ENCODE measurements at places on chromosomes 5 and 9. TPM values are rescaled to one million over a fixed set of nuclear protein-coding genes. Genes with fewer than 3 reads are reported as not detected.

DNA sequence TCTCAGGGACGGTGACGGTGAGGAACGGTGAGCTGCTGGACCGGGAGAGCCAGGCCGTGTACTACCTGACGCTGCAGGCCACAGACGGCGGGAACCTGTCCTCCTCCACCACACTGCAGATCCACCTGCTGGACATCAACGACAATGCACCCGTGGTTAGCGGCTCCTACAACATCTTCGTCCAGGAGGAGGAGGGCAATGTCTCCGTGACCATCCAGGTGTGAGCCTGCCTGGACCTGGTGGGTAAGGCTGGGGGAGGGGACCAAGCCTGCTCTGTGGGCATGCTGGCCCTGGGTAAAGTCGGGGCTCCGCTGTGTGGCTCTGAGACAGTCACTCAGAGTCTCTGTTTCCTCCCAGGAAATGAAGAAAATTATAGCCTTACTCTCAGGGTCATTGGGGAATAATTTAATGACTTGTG, 29.3 kb downstream of the CDHR2 start:
- H3K27ac ChIP-seq = no peak overlapping the region
- H3K36me3 ChIP-seq = no peaks in the 10 kb centered on the region
- no peak for DNase-seq
- peaks cover 3% of the 10 kb centered on the region for H3K27me3 ChIP-seq

The NPR2 gene
- 28.1 TPM for total RNA-seq

GRCh38 chr5:20974426-20974825, 986.4 kb upstream of the CDH18 start:
- no peaks in the 10 kb centered on the region for H3K36me3 ChIP-seq
- no peak overlapping the region for H3K27ac ChIP-seq
- H3K27me3 ChIP-seq = peaks cover 5% of the 10 kb centered on the region
- H3K4me3 ChIP-seq = no peak overlapping the region
- no peak for DNase-seq

- peaks cover 58% of the 10 kb centered on the region for H3K4me1 ChIP-seq
- H3K4me3 ChIP-seq = no peak overlapping the region
- DNase-seq = no peak
- peaks cover 58% of the 10 kb centered on the region for H3K36me3 ChIP-seq
- no peaks in the 10 kb centered on the region for H3K27me3 ChIP-seq
Observed at GRCh38 chr9:87515588-87516221, 18.0 kb downstream of the DAPK1 start.

DNA sequence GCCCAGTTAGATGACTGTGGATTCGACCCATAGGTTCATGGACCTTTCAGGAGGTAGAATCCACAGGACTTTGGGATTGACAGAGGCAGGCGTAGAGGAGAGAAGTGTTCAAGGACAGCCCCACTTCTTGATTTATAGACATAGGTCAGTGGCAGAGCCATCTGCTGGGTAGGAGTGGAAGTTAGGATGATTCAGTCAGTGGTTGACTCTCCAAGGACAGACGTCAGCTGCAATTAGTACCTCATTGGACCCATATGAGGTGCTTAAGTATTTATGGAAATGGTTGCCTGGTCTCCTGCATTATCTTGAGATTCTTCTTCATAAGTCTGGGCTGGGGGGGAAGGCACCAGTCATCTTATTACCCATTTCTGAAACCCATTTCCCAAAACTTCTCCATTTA, 70.9 kb downstream of the SH3RF2 start:
- H3K4me1 ChIP-seq = peaks cover 4% of the 10 kb centered on the region
- no peak for DNase-seq
- H3K36me3 ChIP-seq = no peaks in the 10 kb centered on the region
- no peaks in the 10 kb centered on the region for H3K27me3 ChIP-seq
- H3K4me3 ChIP-seq = no peak overlapping the region
- H3K27ac ChIP-seq = no peak overlapping the region

- no peaks in the 10 kb centered on the region for H3K36me3 ChIP-seq
- H3K4me3 ChIP-seq = peak overlapping the region; percentile 30
- peaks cover 3% of the 10 kb centered on the region for H3K27me3 ChIP-seq
- DNase-seq = no peak
Observed at GRCh38 chr5:178115136-178115813, 1.9 kb downstream of the N4BP3 start.

- H3K27me3 ChIP-seq = peaks cover 34% of the 10 kb centered on the region
- H3K4me3 ChIP-seq = no peak overlapping the region
- H3K4me1 ChIP-seq = no peaks in the 10 kb centered on the region
- H3K36me3 ChIP-seq = no peaks in the 10 kb centered on the region
Observed at GRCh38 chr9:97514531-97514930, 13.1 kb downstream of the TMOD1 start.

DNA sequence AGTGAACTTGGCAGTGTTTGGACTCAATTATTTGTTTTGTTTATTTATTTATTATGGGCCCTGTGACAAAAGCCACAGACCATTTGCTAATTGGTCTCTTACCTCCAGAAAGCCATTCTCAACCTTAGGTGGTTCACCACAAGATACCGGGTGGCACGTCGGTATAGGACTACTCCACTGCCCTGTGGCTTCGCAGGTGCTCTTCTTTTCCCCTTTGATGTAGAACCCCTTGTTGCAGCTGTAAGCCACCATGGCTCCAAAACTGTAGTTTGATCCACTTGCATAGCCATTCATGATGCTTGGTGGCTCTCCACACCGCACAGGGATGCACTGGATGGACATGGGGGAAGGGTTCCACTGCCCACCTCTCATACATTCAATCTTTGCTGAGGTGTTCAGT, 73.3 kb upstream of the TXNDC8 start:
- peaks cover 13% of the 10 kb centered on the region for H3K27me3 ChIP-seq
- no peak overlapping the region for H3K27ac ChIP-seq
- no peak for DNase-seq

GRCh38 chr9:94952565-94953373, 226.3 kb downstream of the AOPEP start:
- H3K36me3 ChIP-seq = peaks cover 31% of the 10 kb centered on the region
- peaks cover 50% of the 10 kb centered on the region for H3K4me1 ChIP-seq
- DNase-seq = no peak
- no peak overlapping the region for H3K4me3 ChIP-seq
- no peak overlapping the region for H3K27ac ChIP-seq
- no peaks in the 10 kb centered on the region for H3K27me3 ChIP-seq

GRCh38 chr5:67082941-67083340, 113.7 kb downstream of the CD180 start:
- no peaks in the 10 kb centered on the region for H3K27me3 ChIP-seq
- H3K27ac ChIP-seq = no peak overlapping the region
- no peaks in the 10 kb centered on the region for H3K36me3 ChIP-seq
- DNase-seq = no peak
- H3K4me3 ChIP-seq = no peak overlapping the region

The UNC5A gene
- not detected for total RNA-seq

DNA sequence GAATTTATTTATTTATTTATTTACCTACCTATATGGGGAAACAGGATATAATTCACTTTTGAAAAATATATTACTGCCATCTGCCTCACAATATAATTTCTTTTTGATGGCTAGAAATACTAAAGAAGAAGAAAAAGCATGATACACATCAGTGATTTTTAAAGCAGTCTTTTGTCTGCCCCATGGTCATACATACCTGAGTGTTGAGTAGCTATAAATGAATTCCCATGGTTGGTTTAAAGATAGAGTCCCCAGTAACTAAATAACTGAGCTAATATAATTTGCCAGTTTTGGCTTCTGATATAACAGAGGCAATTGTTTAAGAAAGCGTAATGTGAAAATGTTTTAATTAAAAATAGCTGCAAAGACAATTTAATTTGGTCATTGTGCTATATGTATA, 447.8 kb downstream of the PDE4D start:
- no peak overlapping the region for H3K27ac ChIP-seq
- H3K27me3 ChIP-seq = no peaks in the 10 kb centered on the region
- H3K4me1 ChIP-seq = no peaks in the 10 kb centered on the region
- no peak for DNase-seq
- H3K4me3 ChIP-seq = no peak overlapping the region

GRCh38 chr5:138647261-138647788, 72.1 kb upstream of the HSPA9 start:
- no peak for DNase-seq
- H3K36me3 ChIP-seq = no peaks in the 10 kb centered on the region
- no peak overlapping the region for H3K27ac ChIP-seq
- H3K27me3 ChIP-seq = no peaks in the 10 kb centered on the region
- H3K4me3 ChIP-seq = no peak overlapping the region

DNA sequence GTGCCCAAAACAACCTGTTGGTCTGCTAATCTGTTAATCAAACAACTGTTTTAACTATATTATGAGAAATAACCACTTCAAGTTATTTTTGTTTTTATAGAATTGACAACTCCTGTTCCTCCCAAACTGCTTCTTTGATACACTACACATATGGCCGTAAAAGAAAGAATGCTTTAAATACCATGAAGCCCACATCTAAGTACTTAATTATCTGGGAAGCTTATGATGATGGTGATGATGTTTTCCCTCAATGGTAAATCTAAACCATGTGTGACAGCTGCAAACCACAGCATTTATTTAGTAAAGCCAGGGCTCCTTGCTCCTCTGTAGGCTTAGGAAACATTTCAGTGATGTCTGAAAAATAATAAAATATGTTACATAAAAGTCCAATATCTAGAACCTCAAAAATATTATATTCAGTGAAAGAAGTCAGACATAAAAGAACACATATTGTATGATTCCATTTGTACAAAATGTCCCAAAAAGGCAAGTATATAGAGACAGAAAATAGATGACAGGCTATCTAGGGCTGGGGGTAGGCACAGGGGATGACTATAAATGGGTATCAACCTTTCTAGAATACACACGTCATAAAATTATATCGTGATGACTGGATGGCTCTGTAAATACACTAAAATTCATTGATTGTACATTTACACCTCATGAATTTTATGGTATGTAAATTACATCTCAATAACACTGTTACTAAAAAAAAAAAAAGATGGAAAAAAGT, 154.1 kb downstream of the EFNA5 start:
- H3K27ac ChIP-seq = no peak overlapping the region
- no peak for DNase-seq
- H3K36me3 ChIP-seq = peaks cover 2% of the 10 kb centered on the region
- no peak overlapping the region for H3K4me3 ChIP-seq
- no peaks in the 10 kb centered on the region for H3K27me3 ChIP-seq

DNA sequence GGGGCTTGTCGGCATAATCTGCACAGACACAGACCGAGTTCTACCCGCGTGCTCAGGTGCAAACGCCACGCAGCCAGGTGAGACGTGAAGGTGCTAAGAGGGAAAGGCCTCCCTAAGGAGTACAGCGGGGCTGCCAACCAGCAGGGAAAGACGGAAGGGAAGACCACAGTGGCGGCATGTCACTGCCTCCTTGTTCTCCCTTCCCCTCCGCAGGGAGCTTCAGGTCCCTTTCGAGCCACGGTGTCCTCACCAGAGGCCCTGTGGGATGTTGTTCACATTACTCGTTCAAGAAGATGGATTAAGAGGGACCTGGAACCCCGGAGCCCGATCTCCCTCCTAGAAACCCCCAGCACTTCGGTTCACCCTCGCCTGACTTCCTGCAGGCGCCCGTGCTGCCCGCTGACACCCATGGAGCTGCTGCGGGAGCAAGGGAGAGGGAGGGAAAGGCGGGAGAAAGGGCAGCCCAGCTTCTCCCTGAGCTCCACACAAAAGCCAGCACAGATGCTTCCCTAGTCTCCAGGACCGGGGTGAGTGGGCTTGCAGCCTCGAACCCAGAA, 686 bp downstream of the BRD9 start:
- H3K4me1 ChIP-seq = peaks cover 33% of the 10 kb centered on the region
- peaks cover 17% of the 10 kb centered on the region for H3K36me3 ChIP-seq
- peak overlapping the region; percentile 89 for H3K4me3 ChIP-seq
- no peak for DNase-seq

DNA sequence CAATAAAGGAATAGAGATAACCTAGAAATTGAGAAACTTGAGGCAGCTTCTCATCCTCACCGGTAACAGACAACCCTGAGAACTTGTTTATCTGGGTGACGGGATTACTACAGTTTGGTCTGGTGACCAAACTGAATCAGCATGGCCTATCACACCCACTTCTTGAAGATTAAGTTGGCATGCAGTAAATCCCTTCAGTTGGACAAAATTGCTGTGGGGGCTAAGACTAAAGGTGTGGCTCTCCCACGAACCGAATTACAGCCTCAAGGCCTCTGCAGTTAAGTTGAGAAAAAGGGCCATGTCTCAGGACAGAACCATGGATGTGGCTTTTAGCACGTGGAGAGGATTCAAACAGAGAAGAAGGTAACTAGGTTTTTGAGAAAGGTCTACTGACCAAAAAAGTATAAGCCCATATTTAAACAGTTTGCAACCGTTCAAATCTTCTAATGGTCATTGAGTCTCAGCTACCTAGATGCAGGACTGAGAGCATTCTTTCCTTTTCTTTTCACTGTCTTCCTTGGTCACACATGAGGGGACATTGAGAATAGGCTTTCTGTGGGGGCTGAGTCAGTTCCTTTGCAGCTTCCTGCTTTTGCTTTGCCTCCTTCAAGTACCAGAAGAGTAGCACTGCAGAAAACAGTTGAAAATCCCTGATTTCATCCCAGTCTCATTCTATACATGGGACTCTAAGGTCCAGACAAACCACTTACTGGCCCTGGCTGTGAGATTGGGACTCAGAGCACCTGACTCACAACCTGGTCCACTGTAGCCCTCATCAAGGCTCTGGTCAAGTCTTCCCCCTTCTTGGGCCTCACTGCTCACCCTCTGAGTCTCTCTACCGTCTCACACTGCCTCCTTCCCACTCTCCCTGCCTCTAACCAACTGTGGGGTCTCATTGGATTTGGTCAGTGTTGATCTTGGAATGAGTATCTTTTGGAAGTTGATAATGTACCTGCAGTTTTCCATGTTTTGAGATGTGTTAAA, 30.9 kb downstream of the PDE6A start:
- no peak for DNase-seq
- H3K27ac ChIP-seq = peak overlapping the region; percentile 40
- H3K4me1 ChIP-seq = peaks cover 41% of the 10 kb centered on the region

The NUTM2G gene
- total RNA-seq = not detected

DNA sequence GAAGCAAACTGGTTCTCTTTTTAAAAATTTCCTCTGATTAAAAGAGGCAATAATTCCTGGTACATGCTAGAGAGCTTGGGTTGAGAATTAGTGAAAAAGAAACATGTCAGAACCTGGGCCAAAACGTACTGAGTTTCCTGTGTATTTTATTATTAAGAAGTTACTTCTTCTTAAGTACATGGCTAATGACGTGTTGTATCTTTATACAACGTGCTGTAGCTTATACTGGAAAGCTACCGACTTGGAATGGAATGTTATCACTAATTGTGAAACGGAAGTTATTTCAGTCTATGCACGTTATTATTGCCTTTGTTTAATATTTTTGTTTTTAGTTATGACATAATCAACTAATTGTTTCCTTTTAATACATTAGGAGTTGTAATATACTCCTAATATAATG, 43.1 kb downstream of the ZNF366 start:
- H3K4me1 ChIP-seq = peaks cover 43% of the 10 kb centered on the region
- H3K27me3 ChIP-seq = no peaks in the 10 kb centered on the region
- no peak for DNase-seq
- no peak overlapping the region for H3K4me3 ChIP-seq

GRCh38 chr5:110757118-110757729, 18.4 kb downstream of the SLC25A46 start:
- H3K27ac ChIP-seq = no peak overlapping the region
- no peak for DNase-seq
- no peaks in the 10 kb centered on the region for H3K27me3 ChIP-seq
- no peaks in the 10 kb centered on the region for H3K4me1 ChIP-seq
- peaks cover 17% of the 10 kb centered on the region for H3K36me3 ChIP-seq

The CFAP157 gene
- 0.24 TPM for total RNA-seq
